ENCODE measurements at places on chromosomes 6 and 20.

GRCh38 chr20:58900397-58900796 is 47.9 kb downstream of the GNAS start:
- DNase-seq = peak; percentile 23

DNA sequence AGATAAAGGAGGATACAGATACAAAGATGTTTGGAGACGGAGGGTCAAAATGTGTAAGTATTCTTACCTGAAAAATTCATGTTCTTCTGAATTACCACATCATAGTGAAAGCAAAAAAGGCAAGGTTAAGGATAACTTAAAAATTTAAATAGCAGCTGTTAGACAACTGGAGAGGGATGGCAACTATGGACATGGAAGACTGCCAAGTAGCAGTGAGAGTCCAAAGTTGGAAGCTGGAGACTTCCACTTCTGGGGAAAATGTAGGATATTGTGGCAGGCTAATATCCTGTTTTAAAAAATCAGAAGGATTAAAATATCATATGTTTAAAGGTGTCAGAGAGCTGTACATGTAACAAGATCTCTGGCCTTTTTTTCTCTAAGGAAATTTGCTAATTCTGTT is 29.8 kb downstream of the SYCP2 start:
- peak; percentile 1 for DNase-seq

- DNase-seq = no peak
These were observed 11.4 kb downstream of the GSTA5 start for GRCh38 chr6:52829046-52829817.

DNA sequence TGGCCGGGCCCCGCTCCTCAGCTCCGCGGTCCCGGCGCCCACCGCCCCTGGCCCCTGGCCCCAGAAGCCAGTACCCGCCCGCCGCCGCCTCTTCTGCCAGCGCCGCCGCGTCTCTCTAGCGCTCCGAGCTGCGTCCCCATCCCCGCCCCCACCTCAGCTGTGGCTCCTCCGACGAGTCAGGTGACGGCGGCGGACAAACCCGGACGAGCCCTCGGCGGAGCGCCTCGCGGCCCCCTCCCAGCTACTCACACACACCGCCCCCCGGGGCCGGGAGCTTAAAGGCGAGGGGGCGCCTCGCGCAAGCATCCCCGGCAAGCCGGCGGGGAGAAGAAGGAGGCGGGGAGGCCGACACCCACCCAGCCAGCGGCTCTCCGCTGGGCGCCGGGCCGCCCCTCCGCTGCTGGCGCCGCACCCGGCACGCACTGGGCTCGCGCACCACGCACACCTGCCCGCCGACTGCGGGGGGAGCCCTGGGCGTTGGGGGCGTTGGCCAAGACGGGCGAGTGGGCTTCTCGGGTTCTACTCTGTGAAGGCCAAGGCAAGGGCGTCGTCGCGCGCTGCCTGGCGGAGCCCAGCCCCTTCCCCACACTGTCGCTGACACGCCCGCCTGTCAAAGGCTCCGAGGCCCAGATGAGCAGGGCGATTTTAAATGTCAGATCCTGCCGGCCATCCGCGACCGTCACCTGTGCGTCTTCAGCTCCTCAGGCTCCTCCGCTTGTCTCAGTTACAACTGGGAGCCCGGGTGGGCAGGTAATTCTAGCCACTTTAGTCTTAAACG is at the start of gene SNAP91:
Gene SNAP91, minus strand, starts transcription at position 132 of the 778 bp plus-strand sequence. CDS start 1,174 bp downstream, outside the sequence.
- no peak for DNase-seq

- DNase-seq = no peak
These were observed 55.9 kb upstream of the LYRM2 start for GRCh38 chr6:89694428-89694827.

DNA sequence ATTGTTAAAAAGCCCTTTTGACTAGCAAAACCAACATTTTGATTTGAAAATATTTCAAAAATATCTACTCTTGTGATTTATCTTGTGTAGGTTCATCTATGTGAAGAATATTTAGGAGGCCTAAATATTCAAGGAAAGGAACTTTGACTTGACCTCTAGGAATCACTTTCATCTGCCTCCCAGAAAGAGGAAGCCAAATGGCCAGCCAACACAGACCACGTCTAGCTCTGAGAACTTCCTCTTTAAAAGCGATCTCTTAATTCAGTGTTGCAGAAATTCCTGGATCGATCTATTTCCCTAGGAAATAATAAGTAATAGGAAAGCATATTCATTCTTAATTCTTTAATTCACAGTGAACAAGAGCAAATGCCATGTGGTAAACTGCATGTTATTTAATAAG is 9.6 kb upstream of the MOXD1 start:
- DNase-seq = no peak

GRCh38 chr6:10465629-10466499 is 51.0 kb upstream of the TFAP2A start:
- DNase-seq = peak; percentile 11

DNA sequence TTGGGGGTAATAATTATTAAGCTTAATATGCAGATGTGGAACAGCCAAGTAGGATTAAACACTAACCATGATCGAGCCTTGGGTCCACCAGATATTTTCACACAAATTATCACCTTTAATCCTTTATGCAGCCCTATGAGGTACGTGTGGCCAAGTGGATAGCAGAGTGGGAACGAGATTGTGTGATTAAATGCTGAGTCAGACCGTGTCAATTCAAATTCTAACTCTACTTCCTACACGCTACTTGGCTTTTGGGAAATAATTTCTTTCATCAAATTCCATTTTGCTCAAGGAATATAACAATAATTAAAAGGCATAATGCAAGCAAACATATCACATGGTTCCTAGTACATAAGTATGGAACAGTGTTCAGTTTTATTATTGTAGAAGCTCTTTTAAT is 329.2 kb downstream of the CBLN4 start:
- no peak for DNase-seq

- no peak for DNase-seq
These were observed 216.9 kb downstream of the EYA2 start for GRCh38 chr20:47111576-47111975.

DNA sequence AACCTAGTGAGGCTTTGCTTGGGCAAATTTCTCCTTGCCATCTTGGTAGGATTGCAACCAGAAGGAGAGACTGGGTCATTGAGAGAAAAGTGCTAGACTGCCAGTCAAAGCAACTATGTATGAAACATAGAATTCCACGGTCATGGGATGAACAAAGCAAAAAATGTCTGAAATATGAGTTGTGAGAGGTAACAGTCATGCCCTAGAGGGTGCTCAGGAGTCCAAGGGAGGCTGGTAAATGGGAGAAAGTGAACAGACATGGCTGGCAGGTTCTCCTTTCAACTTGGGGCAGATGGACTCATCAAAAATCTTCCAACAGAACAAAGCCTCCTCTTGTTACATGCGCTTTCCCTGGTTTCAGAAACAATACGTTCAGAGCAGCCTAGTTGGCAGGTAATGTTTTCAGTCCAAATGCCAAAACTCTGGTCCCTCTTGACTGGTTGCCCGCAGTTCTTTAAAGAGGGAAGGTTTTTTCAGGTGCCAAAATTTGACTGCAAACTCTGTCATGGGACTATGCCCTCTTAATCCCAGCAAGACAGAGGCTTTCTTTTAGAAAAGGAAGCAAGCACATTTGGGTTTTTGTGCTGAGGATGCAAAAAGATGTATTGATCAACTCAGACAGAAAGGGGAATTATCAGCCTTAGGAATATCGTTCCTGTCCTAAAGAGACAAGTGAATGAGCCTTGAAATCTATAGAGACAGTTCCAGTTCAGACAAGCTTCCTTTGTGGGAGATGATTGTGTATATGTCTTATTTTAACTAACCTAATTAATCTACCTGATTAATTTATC is 68.5 kb upstream of the SASH1 start:
- peak; percentile 46 for DNase-seq

- peak; percentile 20 for DNase-seq
These were observed 24.6 kb upstream of the TAAR1 start for GRCh38 chr6:132683543-132683942.

GRCh38 chr20:53270792-53271375 is 298.7 kb downstream of the TSHZ2 start:
- DNase-seq = peak; percentile 1

DNA sequence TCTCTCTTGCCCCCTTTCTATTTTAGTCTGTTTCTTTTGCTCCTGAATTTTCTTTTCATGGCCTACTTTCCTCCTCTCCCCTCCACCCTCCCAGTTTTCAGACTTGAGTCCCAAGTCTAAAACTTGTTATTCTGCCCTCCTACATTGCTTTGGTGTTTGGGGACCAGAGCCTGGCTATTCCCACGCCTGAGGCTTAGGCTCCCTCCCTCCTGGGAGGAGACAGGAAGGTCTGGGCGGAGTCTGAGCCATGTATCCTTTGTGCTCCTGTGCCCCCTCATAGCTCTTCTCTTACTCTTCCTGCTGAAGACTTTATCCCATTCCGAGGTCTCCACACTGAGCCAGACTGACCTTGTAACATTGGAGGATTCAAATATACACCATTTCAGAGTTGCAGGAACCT is 69.5 kb downstream of the DAAM2 start:
- no peak for DNase-seq
